H54 (cell line): ENCODE measurements at places on chromosomes 5 and 9.

DNA sequence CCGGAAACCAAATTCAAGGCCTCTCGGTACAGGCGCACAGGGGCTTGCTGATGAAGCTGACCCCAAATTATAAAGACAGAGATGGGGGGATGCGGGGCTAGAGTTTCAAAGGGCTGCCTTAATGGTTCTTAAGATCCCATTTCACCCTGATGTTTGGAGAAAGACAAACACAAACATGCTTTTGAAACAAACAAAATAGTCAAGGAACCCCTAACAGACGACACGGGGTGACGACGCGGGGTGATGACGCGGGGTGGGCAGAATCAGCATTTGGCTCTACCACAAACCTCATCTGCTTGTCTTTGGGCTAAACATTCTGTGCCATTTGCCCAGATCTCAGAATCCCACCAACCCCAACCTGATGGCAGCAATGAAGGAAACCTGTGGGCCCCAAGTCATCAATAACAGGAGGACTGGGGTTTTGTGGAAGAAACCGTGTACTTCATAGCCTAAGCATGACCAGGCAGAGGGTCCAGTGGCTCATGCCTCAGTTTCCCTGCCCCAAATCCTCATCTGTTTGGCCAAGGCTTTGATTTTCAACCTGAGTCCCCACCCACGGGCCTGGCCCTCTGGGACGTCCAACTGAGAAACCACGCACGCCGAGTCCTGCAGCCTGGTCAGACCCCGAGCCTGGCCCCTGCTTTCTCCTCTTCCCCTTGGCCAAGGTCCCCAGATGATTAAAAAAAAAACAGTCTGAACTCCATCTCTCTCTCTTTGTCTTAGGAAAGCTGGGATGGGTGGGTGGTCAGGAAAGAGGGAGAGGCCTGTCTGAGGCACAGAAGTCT, 148.5 kb downstream of the COL23A1 start:
- no peak for DNase-seq

- no peak for DNase-seq
Observed at GRCh38 chr9:8384091-8384490, 584.5 kb upstream of the DMAC1 start.

GRCh38 chr9:4299005-4299795, 668 bp downstream of the GLIS3 start:
- no peak for DNase-seq

- no peak for DNase-seq
Observed at GRCh38 chr9:71403106-71403505, 281.7 kb upstream of the TRPM3 start.

DNA sequence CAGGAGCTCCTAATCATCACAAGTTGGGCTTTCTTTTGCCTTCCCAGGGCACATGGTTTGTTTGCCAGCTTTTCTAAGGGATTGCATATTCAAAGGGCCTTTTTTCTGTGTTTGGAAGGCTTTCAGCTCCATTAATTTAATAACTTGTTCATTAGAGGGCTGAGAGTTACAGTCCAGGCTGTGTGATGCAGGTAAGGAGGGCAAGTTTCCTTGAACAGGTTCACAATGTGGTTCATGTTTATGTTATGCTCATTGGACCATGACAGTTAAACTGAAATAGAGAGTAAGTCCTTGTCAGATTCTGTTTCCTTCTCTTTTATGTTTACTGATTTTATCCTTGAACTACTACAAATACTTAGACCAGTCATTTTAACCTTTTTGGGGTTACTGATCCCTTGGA, 174.4 kb downstream of the MARCHF11 start:
- DNase-seq = no peak

DNA sequence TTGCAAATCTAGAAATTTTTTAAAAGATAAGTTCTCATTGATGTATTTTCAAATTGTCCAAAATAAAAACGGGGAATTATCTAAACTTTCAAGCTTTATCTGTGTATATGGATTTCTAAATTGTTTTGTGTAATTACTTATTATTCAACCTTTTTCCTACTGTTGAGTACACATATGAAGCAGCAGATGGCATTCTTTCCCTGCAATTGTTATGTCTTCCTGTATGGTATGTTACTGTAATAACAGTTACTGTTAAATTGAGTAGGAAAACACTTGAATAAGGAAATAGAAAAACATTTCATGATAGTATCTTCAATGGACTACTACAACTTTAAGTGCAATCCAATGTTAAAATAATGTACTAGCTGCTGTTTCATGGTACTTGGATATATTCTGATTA, 124.8 kb downstream of the RANBP17 start:
- DNase-seq = no peak

- no peak for DNase-seq
Observed at GRCh38 chr9:20187318-20187717, 398.5 kb upstream of the SLC24A2 start.

GRCh38 chr5:77984587-77984986, 208.4 kb upstream of the TBCA start:
- no peak for DNase-seq

- no peak for DNase-seq
Observed at GRCh38 chr5:80781356-80781755, 126.6 kb upstream of the DHFR start.

DNA sequence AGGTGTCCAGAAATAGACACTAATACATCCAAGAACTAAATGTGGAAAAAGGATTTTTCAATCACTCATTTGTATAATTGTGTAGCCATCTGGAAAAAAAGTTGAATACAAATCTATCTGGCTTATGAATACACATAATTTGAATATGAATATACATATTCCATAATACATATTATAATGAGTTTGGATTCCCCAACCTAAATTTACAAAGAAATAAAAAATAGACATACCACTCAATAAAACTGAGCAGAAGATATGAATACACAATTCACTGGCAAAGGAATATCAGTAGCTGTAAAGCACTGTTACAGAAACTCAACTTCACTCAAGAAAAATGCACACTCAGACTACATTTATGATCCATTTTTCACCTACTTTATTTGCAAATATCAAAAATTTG, 121.9 kb upstream of the EDIL3 start:
- no peak for DNase-seq

DNA sequence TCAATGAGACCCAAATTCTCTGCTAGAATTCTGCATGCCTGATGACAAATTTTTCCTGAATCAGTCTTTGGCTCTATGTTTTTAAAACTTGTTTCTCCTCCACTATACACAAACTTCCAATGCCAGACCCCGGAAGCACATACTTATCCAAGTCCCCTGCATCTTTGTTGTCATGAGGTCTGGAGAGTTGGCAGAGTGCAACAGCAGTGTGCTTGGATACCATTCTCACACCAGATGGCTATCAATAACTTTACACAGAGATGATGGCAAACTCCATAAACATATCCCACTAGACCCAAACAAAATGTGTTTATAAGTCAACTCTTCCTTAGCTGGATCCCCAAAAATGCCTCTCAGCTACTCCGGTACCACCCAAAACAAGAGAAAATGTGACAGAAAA, 337.7 kb upstream of the TRPC7 start:
- no peak for DNase-seq

GRCh38 chr9:76458903-76459693, at the start of gene GCNT1:
Gene GCNT1 (plus strand): TSS chr9:76459182. CDS start chr9:76502382, 43,200 bp downstream.
- peak; percentile 98 for DNase-seq

GRCh38 chr5:176744584-176744965, 65.8 kb upstream of the UNC5A start:
- no peak for DNase-seq

- DNase-seq = no peak
Observed at GRCh38 chr5:78009937-78010527, 233.9 kb upstream of the TBCA start.

GRCh38 chr5:124252191-124252638, 494.2 kb downstream of the ZNF608 start:
- DNase-seq = no peak

DNA sequence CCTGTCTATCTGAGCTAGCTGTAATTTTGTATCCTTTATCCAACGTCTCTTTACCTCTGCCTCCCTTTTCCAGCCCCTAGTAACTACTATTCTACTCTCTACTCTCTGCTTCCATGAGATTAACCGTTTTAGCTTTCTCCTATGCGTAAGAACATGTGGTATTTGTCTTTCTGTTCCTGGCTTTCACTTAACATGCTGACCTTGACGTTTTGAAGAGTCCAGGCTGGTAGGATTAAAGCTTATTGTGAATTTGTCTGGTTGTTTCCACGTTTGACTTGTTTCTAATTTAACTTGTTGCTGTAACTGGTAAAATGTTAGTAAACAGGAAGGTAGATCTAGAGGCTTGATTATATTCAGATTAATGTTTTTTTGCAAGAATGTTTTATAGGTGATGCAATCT, 385.3 kb downstream of the PSAT1 start:
- no peak for DNase-seq

- DNase-seq = no peak
Observed at GRCh38 chr9:34154057-34154456, 24.8 kb upstream of the UBAP1 start.

DNA sequence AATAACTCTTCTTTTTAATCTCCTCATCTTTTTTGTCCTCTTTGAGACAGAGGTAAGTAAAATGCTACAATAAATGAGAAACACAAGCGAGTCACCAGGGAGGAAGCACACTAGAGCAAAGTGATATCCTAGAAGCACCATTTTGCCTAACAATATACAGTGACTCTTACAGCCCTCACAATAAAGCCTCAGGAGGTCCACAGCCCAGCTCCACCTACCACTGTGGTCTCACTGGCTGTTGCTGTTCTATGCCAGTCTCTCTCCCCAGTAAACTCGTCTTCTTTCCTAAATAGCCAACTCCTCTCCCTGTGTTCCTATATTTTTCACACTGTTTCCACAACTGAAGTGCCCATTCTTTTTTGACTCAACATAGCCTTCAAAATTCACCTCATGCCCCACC, 44.3 kb downstream of the TNFSF15 start:
- no peak for DNase-seq

DNA sequence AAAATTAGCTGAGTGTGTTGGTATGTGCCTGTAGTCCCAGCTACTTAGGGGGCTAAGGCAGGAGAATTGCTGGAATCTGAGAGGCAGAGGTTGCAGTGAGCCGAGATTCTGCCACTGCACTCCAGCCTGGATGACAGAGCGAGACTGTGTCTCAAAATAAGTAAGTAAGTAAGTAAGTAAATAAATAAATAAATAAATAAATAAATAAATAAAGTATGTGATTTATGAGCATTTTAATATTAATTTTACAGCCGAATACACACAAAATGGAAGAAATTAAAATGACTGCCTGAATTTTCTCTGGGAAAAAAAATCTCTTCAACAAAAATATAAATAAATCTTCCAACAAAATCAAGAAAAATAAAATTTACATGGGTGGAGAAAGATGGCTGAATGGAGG, 740.7 kb downstream of the CDH18 start:
- DNase-seq = no peak

GRCh38 chr9:121154782-121155181, 46.9 kb downstream of the RAB14 start:
- DNase-seq = peak; percentile 20

DNA sequence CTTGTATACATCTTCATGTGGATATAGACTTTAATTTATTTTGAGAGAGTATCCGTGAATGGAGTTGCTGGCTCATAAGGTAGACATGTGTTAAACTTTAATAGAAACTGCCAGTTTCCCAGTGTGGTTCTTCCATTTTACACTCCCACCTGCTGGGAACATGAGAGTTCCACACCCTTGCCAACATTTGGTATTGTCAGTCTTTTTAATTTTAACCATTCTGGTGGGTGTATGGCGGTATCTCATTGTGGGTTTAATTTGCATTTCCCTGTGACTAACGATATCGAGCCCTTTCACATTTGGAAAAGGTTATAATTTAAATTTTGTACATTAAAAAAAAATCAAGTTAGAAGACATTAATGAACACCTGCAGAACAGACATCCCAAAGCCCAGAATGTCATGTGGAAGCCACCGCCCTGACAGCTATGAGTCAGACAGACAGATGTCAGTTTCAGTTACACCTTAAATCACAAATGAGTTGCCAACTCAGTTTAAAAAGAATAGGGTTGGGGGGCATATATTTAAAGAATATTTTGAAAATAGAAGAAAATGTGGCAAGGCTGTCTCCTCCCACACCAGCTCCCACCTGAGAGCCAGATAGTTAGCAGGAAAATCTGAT, 36.9 kb downstream of the ANKRD33B start:
- DNase-seq = no peak

- DNase-seq = no peak
Observed at GRCh38 chr9:18499062-18499461, 25.1 kb downstream of the ADAMTSL1 start.

- no peak for DNase-seq
Observed at GRCh38 chr9:89477384-89477783, 20.5 kb downstream of the SEMA4D start.

GRCh38 chr5:38376404-38376803, 118.0 kb downstream of the EGFLAM start:
- DNase-seq = no peak

- DNase-seq = no peak
Observed at GRCh38 chr5:8528106-8528505, 659.2 kb downstream of the MTRR start.

- no peak for DNase-seq
Observed at GRCh38 chr5:135232958-135233357, 166.1 kb downstream of the MACROH2A1 start.

DNA sequence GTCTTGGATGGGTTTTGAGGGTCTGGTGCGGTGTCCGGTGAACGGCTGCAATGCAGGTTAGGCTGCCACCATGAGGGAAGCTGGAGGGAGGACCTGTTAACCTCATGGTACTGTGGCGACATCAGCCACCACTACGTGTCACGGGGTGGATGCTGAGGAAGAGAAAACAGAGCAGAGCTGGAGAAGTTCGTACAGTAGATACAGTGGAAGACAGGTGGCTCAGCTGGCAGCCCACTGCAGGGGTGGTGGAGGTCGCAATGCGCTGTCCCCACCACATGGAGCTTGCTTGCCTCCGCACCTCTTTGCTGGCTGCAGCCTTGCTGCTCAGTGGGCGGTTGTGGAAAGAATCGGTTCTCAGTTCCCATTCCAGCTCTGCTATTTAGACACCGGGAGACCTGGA, 2.8 kb downstream of the DCANP1 start:
- DNase-seq = no peak

DNA sequence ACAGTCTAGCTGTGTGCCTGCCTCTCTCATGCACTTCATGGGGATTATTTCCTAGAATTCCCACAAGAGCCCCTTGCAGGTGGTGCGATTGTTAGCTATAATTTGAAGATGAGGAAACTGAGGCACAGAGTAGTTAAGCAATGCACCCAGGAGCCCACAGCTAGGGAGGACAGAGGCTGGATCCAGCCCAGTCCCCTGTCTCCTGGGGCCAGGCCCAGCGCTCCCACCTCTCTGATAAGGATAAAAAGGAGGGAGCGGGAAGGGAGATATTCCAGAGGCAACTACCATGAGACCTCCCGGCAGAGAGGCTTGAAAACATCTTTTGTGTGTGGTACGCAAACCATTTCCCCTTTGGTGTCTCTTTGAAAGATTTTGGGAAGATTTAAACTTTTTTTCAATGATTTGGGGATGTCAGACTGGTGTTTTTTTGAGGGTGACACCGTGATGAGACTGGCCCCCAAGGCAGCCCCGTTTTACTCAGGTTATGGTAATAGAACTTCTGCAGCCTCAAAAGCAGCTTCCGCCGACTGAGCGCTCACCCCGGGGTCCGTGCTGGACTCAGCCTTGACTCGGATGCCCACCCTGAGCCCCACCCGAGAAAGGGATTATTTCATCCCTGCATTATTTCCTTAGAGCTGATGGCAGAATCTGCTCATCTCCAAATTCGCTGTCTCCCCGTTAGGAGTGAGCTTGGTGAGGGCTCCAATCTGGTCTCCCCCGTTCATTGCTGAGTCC, 144.7 kb upstream of the IER5L start:
- DNase-seq = no peak
